ENCODE measurements at places on chromosomes 3 and 15.

- no peak for DNase-seq
These were observed 35.0 kb downstream of the ALCAM start for GRCh38 chr3:105401691-105402149.

GRCh38 chr3:43001556-43002121, 22.5 kb downstream of the GASK1A start:
- DNase-seq = no peak

DNA sequence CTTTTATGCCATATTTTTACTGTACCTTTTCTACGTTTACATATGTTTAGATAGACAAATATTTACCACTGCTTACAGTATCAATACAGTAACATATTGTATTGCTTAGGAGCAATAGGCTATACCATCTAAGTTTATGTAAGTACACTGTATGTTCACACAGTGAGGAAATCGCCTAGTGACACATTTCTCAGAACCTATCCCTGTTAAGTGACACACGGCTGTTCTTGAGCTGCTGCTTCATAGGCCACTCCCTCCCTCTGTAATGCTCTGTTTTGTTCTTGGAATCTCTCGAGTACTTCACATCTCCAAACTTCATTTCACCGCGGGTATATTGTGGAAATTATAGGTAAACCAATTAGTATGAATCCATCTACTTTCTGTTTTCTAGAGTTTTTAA, 13.4 kb upstream of the SELENOT start:
- no peak for DNase-seq

GRCh38 chr15:78321786-78322185, 18.4 kb upstream of the CRABP1 start:
- DNase-seq = no peak

- no peak for DNase-seq
These were observed 639 bp downstream of the MKRN3 start for GRCh38 chr15:23566071-23566554.

DNA sequence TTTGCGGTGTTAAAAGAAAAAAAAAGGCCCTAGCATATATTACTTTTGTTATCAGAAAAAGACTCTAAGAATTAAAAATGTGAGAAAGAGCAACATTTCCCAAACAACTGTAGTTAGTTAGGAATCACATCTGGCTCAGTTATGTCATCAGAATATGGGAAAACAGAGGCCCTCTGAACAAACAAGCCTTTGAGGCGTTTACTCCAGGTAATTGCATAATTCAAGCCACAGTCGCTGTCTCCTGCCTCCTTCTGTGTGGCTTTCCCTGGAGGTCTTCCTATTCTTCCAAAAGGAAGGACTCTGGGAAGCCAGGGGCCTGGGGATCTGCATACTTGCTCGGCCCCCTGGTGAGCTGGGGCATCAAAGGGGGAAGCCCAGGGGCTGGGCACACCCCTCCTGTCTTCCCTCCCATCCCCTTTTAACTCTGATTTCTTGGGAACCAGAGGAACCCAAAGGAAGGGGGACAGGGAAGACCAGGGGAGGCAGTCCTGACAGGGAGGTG, 3.7 kb upstream of the FAM107A start:
- DNase-seq = no peak

DNA sequence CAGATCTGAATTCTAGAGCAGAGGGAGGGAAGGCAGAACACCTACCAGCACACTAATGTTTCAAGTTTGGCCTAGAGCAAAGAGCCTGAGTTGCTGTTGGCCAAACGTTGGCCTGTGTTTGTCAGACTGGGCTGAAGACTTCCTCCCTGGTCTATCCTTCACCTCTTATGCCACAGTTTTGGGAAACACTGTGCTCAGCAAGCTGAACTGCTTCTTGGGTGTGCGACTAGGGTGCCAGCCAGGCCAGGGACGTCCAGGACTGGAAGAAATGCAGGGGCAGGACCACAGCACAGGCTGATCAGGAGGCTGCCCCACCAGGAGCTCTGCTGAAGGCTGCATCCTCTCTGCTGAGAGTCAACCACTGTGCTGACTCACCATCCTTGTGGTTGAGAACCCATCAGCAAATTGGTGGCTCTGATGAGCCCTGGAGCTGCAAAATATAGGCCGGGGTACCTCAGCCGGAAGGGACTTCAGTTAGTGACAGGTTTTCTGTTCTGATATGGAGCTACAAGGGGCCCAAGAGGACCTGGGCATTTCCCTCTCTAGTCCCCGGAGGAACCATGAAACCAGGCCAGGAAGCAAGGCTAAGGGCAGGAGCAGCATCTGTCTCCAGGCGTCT, 131.6 kb upstream of the RASGRP1 start:
- DNase-seq = peak; percentile 49
